ENCODE measurements at places on chromosomes 7 and 10.

DNA sequence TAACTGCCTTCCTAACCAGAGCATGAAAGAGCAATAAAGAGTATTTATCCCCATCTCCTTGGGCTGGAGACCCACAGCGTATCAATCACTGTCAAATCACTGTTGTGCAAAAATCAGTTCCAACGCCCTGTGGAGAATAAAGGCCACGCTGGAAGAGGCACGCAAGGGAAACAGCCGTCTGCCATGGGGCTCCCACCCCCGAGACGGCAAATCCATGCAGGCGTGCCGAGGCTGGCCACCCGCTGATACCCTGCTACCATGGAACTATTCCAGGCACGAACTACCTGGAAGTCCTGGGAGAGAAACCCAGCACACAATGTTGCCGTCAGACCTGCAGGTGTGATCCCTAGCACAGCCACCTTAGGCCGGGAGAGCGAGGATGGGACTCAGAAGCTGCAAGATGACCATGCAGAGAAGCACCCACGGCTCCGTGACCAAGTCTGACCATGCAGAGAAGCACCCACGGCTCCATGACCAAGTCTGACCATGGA lies 185.3 kb downstream of the DIP2C start:
- no peak for DNase-seq

DNA sequence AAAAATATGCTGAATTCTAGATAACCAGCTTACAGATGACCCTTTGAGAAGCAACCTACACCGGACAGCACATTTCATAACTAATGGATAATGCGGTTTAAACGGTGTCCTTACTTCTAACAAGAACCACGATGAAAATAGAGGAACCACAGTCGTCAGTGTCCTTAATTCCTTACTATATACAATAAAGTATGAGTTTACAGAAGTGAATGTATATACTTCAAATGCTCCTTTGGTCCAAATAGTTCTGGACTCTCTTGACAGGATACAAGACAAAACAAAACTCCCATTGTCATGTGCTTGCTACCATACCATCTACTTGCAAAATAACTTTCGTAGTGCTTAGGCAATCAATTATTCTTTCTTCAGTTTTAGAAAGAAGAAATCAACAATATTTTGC lies 2.4 kb downstream of the NAMPT start:
- no peak for DNase-seq

DNA sequence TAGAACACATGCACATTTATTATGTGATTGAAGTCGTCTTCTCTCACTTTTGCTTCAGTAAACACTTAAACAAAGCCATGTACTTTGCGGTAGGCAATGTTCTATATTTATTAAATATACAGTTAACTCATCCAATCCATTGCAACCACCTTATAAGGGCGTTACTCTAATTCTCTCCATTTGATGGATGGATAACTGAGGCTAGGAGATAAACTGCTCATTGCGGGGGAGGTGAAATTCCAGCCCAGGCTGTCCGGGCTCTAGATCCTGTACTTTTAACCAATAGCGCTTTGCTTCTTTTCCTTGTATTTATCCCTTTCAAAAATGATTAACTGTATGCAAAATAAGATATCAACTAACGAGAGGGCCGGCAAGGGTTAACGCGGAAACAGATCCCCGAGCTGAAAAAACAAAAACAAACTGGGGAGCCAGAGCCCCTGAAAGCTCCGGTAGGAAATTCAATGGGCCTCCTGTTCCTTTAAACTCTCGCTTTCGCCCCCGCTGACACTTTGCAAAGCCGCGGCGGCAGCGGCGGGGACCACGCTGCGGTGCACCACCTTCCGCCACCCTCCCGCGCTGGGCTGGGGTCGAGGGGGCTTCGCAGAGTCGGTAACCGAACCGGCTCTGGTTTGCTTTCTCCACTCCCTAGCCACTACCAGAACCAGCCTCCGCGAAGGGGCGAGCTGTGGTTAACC lies 1.0 kb upstream of the PLXDC2 start:
- no peak for DNase-seq

DNA sequence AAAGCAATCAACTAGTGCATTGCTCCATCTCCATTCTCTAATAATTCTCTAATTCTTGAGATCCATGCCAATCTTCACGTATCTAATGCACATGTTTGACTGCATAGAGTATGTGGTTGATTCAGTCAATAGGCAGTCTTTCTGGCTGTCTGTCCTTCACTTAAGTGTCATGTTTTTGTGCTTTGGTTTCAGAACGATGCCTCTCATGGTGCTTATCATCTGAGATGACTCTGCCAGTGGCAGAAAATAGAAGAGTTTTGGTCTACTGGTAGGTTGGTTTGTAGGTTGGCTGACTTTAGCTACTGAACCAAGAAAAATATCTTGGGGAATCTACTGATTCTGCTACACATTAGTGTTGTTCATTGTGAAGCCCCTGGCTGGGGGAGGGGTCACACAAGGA lies 364.2 kb downstream of the SFMBT2 start:
- DNase-seq = no peak

DNA sequence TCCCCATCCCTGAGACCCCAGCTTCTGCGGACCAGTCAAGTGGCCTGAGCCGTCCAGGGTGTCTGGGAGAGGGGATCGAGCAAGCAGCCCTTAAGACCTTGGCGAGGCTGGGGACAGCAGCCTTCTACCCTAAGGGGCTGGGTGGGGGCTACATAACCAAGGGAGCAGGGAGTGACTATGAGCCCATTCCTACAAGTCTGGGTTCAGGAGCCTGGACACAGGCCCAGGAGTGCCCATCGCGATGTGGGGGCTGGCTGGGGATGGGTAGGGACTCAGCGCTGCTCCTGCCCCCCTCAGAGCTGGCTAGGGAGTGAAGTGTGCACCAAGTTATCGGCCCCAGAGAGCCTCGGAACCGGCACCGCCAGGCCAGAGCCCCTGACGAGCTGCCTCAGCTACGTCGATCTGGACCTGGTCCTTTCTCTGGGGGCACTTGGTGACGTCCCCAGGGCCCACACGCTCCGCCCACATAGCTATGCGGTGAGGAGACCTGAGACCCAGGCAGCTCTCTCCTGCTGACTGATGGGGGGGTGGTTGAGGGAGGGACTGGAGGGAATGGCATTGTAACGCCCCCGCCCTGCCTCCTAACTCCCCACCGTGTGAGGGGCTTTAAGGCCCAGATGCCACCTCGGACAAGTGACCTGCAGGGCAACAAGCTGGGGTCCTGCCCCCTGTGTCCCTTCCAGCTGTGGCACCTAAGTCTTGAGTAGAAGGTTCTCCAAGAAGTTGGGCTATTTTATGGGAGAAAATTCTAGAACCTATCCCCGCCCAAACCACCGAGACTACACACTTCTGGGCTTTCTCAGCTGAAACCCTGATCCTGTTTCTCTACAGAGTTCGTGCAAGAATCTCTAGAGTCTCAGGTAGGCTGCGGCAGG lies 2.5 kb downstream of the SAP25 start:
- no peak for DNase-seq

DNA sequence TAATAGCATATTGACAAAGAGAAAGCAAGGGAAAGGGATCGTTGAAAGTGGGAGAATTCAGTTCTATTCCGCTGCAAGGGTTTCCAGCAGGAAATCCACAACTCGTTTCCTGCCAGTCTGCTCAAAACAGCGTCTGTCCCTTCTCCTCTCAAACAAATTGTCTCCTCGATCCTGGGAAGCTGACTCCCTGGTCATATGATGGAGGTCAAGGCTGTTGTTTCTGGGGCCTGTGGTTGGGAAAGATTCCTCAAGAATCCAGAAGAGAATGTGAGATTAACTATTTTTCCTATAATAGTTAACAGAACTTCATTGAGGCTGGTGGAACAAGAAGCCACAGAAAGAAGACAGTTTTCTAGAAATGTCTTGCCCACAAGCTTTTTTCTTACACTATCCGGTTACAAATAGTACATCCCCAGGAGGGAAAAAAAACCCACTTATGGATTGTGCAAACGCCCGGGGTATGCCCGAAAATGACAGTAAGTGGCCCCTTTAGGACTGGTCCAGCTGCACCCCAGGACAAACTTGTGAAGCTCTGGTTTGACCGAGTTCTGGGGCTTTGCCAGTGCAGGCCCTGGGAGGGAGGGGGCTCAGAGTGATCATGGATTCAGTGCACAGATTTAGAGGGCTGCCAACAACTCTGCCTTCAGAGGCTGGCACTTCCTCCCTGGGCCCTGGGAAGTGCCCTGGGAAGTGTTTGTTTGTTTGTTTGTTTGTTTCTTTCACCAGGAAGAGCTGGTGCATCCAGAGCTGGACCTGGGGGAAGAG lies 49.4 kb upstream of the CTBP2 start:
- DNase-seq = no peak

GRCh38 chr10:852386-852785 lies 79.1 kb downstream of the LARP4B start:
- DNase-seq = no peak

DNA sequence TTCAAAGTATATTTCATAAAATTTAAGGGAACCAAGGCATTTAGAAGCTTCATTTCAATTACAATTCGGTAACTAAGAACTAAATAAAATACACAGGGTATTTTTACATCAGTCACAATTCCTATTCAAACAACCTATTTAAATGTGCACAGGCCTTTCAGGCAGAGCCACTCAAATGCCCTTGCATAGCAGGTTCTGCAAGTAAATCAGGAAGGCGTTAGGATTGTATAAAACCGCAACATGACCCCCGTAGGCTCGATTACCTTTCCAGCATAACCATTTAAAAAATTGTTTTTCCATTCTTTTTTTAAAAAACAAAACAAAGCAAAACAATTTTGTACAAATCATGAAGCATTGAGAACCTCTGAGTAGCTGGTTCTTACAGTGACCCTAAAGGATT lies 289.9 kb upstream of the SP8 start:
- DNase-seq = no peak

- no peak for DNase-seq
Observed at GRCh38 chr7:116501425-116502167, 2.1 kb downstream of the CAV2 start.

DNA sequence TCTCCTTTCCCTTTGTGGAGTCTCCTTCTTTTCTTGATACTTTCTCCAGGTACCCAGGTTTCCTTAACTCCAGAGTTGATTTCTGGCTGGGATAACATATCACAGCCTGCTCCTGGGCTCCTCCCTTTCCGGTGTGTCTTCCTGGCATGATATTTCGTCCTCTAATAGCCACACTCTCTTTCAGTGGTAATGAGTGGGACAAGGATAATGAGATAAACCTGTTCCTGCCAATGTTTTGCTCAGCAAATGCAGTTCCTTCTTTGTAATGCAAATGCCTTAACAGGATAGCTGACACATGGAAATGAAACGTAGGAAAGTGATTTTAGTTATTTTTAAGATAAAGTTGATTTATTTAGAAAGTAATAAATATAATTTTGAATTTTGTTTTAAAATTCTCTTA lies 168.6 kb downstream of the NRP1 start:
- no peak for DNase-seq

DNA sequence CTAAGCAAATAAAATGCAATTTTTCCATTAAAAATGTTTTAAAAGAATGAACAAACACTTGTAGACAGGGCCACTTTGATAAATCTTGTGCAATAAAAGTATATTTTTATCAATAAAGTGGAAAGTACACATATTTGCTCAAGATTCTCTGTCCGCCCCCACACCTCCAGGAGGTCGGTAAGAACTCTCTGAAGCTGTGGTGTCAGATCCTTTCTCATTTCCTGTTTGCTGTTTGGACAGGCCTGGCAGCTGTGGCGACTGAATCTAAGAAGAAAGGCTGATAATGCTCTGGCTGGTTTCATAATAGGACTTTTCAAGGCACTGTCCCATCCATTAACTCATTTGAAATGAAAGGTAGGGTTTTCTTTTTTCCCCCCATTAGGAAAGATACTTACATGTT lies 15.3 kb upstream of the ASB4 start:
- DNase-seq = no peak

- no peak for DNase-seq
Observed at GRCh38 chr7:27248427-27248806, 5.8 kb downstream of the EVX1 start.

DNA sequence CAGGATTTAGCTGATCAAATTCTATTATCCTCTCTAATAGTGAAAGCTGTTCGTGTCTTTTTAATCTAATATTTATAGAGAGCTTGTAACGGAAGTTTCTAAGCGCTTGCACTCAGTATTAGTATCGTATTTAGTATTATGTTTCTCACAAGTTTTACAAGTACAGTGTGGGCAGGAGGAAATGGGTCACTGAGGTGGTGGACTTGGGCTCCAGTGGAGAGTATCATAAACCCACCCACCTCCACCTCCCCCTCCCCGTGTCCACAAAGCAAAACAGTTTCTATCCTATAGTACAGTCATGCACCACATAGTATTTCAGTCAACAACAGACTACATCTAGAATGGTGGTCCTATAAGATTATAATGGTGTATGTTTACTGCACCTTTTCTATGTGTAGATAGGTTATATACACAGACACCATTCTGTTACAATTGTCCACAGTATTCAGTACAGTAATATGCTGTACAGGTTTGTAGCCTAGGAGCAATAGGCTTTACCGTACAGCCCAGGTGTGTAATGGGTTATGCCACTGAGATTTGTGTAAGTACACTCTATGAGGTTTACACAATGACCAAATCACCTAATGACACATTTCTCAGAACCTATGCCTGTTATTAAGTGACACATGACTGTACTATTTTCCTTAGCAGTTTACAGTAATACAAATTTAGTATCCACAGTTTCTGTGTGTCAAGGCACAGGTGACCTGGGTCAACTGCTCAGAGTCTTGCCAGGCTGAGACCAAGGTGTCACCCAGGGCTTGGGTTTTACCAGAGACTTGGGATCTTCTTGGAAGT lies 1021.3 kb upstream of the C7orf33 start:
- no peak for DNase-seq

DNA sequence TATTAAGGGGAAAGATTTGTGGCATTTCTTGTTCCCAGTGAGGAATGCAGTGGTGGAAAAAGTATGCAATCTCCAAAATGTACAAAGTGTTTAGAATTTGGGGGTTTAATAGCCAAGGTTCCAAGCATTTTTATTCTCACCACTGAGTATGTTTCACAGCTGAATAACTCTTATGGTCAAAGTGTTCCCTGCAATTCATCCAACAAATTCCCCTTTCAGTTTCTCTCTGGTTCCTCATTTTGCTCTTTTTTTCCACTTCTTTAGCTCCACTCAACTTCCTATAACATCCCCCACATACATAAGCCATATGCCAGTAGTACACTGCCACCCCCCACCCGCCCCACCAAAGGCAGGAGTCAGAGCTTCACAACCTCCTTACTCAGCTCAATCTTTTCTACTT lies 4.6 kb downstream of the HECW1 start:
- no peak for DNase-seq

DNA sequence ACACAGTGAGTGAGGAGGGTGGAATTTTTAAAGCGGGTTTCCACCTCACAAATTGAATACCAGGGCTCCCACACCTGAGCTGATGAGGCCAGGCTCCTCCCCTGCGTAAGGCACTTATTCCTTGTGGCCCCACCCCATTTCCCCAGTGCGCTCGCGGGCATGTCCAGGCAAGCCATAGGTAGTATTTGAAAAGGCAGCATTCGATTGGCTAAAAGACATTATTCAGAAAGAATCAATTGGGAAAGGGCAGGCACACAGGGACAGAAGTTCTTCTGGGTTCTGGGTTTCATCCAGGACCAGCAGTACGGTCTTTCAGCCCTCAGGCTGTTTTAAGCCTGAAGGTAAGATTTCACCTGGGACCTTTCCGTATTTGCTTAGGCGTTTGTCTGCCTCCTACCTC lies 222.3 kb downstream of the BBS9 start:
- DNase-seq = no peak
